PC-3 (cell line): ENCODE measurements at places on chromosomes 13 and 19.

DNA sequence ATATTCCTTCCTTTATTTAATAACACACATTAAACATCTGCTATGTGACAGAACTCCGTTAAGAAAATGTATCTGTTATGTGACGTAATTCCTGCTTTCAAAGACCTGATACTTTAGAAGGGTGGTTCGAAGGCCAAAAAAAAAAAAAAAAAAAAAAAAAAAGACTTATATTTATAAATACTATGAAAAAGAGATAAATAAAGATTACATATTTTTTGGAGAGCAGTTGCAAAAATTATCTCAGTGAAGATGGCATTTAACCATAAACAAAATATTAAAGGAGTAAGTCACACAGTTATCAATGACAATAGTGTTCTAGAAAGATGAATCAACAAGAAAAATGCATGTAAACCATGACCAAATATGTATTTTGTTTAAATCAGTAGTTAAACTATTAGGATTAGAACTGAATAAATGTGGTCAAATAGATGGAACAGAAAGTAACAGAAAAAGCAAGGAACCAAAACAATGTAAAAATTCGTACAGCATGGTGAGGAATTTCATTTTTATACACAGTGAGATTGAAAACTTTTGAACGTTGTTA is 612.3 kb upstream of the SLITRK5 start:
- DNase-seq, result no peak

GRCh38 chr13:95367309-95367843 is 66.1 kb upstream of the ABCC4 start:
- DNase-seq, result no peak

GRCh38 chr19:17872251-17873001 is 681 bp downstream of the SLC5A5 start:
- no peak for DNase-seq

DNA sequence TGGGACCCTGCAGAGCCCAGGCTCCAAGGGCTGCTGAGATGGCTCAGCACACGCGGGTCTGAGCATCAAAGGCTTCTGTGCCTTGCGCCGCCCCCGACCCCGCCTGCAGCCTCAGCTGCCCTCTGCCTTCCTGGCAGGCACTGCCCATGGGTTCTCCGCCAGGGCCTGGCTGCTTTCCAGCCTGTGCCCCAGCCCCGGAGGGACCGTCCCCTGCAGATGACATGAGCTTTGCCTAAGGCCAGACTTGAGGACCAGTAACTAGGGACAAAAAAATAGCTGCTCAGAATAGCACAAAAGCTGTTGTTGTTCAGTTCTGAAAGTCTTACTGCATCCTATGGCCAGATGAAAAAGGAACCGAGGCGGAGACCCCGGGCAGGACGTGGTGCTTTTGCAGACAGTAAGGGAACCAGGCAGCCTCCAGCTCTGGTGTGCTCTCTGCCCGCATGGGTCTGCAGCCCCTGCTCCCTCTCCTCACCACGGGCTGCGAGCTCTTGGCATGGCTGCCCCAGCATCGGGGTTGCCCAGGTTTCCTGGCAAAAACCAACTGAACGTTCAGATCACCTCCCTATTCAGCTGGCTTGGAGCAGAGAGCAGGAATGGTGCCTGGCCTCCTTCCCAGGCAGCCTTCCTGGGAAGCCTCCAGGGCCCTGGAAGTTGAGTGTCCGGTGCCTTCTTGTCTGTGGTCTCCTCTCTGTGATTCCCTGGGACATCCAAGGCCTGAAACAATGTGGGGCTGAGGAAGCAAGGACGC is 12.5 kb upstream of the CFAP97D2 start:
- no peak for DNase-seq

- DNase-seq, result no peak
Observed at GRCh38 chr19:17499648-17500446, 11.6 kb upstream of the PGLS start.

- DNase-seq, result peak; percentile 21
Observed at GRCh38 chr13:33554919-33555791, 262.8 kb upstream of the RFC3 start.

GRCh38 chr19:6773323-6773931 is 919 bp downstream of the VAV1 start:
- DNase-seq, result no peak

GRCh38 chr13:98026457-98026857 is 73.0 kb downstream of the IPO5 start:
- DNase-seq, result no peak

GRCh38 chr19:44112802-44113137 is 429 bp upstream of the ZNF225 start:
- DNase-seq, result no peak

DNA sequence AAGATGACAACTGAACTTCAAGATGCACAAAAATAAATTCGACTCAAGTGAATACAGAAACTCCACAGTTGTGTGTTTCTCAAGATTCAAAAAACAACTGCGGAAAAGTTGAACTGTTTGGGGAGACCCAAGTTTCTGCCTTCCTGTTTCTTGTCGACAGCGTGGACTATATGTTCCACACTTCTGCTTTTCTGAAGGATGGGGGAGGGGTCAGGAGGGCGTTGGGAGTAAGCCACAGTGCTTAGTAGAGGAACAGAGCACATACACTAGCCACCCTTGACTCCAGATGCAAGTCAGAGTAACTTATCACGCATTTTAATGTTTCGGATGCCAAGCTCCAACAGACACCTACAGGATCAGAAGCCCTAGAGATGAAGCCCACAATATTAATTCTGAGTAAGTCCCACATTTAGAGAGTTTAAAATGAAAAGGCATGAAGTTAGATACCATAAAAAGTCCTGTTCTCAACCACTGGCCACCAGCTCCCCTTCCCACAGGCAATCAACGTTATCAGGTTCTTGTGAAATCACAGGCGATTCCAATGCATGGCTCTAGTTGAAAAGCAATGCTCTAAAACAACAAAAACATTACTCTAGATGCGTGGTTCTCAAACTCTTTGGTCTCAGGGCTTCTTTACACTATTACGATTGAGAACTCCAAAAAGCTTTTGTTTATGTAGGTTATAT is 4.2 kb downstream of the TUBGCP3 start:
- no peak for DNase-seq

DNA sequence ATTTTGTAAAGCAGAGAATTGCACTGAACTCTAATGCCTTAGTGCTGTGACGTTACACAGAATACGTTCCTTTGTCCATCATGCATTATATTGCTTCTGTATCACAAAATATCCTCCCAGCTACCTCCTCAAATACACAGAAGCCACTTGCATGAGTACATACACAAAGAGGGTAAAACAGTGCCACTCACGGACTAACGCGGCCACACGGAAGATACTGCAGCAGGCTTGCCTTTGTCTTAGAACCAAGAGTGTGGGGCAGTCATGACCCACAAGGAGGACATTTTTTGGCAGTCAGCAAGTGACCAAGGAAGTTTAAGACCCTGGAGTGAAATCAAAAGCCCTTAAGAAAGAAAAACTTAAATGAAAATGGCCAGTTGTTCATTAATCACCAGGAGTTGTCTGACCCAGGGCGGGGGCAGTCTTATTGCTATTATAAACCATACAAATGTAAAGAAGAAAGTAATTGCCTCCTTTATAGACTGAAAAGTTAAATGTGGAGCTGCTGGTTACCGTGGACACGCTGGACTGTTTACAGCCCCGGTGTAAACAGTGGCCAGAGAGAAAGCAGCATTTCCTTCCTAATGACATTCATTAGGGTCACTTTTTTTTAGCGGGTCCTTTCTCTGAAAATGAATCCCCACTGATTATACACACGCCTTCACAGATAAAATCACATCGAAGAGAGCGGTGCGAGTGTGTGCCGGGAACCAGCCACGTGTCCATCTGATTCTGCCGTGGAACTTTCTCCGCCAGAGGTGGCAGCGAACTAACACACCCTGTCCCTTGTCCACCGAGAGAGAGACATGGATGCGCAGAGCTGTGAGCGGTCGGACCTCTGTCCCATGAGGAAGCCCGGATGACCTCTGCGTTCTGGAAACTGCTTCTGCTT is 66.8 kb downstream of the SOX1 start:
- no peak for DNase-seq

DNA sequence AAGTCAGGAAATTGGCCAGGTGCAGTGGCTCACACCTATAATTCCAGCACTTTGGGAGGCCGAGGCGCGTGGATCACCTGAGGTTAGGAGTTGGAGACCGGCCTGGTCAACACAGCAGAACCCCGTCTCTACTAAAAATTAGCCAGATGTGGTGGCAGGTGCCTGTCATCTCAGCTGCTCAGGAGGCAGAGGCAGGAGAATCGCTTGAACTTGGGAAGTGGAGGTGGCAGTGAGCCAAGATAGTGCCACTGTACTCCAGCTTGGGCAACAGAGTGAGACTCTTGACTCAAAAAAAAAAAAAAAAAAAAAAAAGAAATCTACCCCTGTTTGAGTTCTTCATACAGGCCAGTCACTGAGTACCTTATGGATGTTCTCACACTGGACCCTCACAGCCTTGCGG is 42.0 kb downstream of the SLC15A1 start:
- DNase-seq, result no peak

GRCh38 chr13:110470272-110471009 is 91.1 kb downstream of the RAB20 start:
- no peak for DNase-seq

- DNase-seq, result no peak
Observed at GRCh38 chr19:52948025-52948770, 14.5 kb downstream of the ZNF816 start.

DNA sequence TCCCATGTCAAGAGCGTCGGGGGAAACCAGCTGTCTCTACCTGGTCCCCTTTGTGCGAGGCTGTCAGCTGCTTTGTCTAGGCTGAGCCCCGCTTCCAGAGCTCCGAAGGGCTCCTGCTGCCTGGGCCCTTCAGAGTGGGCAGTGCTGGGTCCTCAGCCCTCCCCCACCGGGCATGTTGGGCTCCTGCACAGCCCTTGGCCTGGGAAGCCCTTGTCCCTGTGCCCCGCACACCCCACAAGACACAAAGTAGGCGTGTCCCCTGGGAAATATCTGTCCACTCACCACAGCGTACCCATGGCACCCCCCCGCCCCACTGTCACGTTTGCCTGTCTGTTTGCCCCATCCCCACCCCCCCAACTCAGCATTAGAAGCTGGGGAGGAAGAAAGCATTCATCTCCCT is 39.6 kb upstream of the RANBP3 start:
- DNase-seq, result no peak

DNA sequence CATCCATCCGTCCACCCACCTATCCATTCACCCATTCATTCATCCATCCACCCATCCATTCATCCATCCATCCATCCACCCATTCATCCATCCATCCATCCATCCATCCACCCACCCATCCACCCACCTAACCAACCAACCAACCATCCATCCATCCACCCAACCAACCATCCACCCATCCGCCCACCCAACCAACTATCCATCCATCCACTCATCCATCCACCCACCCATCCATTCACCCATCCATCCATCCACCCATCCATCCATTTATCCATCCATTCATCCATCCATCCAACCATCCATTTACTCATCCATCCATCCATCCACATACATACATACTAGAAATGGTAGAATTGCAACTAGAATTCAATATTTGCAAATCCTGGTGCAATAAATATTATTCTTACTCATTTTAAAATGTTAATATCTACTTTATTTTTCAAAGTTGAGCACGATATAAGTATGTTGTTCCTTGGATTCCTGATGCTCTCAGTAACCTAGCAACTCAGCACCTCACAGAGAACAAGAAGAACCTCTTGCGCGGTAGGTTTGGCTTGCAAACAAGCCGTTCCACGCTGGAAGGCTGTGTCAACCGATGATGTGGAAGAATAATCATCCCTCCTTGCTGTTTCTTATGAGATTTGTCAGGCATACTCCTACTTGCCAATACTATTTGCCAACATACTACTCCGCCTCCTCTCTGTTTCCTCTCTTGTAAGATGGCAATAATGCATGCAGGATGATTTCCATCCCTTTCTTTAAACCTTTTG is 111.7 kb downstream of the GNG7 start:
- no peak for DNase-seq

DNA sequence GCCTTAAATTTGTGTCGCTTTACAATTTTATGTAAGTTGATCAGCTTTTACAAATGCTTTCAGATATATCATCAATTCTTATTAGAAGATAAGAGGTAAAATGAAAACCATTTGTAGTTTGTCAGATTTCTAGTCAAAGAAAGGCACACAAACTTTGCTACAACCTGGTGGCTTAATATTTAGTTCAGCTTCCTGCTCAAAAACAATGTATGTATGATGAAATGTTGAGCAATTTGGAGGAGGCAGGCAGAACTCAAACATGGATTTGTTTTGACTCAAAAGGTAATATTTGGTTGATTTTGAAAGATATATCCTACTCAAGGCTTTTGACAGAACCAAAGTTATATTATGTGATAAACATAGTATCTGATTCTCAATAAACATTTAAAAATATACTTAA is 24.2 kb downstream of the NEK5 start:
- no peak for DNase-seq

DNA sequence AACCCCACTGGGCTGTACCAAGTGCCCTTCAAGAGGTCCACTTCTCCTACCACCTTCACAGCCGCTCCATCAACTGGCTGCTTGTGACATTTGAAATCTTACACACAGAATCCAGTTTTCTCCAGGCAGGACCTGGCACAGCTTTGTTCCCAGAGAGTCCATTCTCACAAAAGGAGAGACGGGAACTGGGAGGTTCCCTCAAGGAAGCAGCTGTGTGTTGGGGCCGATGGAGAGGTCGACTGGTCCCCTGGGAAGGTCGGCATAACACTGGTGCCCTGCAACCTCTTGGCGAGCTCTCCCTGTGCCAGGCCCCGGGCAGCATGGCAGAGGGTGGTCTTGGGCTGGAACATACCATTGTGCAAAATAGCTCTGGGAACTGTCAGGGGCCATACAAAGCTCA is 21.5 kb downstream of the ELL start:
- no peak for DNase-seq

GRCh38 chr13:113351514-113352026 is 12.4 kb downstream of the GRTP1 start:
- DNase-seq, result no peak

- peak; percentile 39 for DNase-seq
Observed at GRCh38 chr13:51955281-51955771, 55.9 kb downstream of the ATP7B start.

- no peak for DNase-seq
Observed at GRCh38 chr13:33639158-33639557, 178.8 kb upstream of the RFC3 start.

- no peak for DNase-seq
Observed at GRCh38 chr19:42132030-42132628, at the start of gene POU2F2. TSS of gene POU2F2 (minus strand) at chr19:42132446. CDS start at chr19:42132411, 35 bp downstream.

DNA sequence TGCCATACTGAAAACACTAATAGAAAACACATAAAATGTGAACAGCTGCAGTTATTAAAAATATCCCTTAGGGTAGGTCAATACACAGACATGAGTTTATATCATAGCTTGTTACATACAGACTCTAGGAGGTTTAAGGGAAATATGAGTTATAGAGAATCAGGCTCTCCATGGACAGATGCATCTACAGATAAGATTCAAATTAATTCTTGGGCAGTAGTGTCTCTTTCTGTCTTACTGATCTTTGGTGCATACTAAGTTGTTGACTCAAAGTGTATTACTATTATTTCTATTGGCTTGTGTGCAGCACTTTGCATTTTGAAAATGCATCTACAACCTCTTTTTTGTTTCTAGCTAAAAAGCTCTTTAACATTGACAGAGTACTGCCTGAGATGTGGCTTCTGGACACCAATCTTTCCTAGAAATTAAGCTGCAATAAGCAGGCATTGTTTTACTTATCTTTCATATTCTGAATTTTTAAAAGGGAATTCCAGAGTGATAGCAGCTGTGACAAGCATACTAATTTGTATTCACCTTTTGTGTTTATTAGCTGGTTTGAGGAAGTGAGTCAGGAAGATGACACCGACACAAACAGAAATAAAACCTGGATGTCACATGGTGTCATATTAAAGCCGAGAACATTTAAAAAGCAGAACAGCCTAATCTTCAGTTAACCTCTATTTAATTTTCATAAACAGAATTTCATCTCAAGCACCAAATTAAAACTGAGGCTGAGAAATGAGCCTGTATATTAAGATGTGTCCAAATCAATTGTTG is 399.0 kb downstream of the PCDH9 start:
- no peak for DNase-seq
